ENCODE measurements at places on chromosomes 1 and 21.

DNA sequence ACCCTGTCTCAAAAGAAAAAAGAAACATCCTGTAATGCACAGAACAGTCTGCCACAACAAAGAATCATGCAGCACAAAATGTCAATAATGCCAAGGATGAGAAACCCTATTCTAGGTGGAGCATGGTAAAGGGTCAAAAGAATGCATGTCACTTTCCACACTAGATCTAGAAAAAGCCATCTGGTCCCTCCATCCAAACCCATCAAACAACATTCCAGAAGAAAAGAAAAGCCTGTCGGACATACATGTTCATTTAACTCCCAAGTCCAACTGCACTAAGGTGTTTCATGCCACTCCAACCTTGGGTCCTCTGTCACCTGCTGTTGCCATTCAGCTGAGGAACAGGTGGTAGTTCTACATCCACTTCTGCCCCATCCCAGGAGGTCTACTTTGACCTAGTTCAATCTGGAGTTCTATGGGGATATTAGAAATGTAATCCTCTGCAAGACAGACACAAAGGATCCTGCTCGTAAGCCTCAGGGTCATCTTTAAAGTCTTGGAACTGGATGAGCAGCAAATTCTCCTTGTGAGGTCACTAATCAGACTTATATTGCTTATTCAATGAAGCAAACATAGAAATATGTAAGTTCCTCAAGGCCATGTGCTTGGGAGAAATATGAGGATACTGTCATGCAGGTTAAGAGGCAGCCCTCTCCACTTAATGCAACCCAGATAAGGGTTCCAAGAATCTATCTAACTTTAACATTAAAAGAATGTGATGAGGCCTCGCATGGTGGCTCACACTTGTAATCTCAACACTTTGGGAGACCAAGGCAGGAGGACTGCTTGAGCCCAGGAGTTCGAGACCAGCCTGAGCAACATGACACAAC is 3.7 kb downstream of the DEDD start:
- no peak for DNase-seq

DNA sequence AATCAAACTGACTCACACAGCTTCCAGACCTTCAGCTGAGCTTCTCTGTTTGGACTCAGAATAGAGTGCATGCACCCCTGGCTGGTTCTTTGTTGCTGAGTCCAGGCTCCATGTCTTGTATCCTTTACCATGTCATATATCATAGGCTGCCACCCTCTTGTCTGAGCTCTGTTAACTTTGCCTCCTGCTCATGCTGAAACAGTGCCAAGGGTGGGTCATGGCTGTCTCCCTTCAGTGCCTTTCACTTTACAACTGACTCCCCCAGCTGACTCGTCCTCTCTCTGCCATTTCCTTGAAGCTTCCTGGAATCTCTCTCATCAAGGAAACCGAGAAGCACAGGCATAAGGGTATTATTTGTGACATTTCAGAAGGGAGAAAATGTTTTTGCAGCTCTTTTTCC is 885.3 kb downstream of the TTLL7 start:
- no peak for DNase-seq

- DNase-seq, result peak; percentile 75
Observed at GRCh38 chr21:36747815-36748383, 49.0 kb downstream of the SIM2 start.

DNA sequence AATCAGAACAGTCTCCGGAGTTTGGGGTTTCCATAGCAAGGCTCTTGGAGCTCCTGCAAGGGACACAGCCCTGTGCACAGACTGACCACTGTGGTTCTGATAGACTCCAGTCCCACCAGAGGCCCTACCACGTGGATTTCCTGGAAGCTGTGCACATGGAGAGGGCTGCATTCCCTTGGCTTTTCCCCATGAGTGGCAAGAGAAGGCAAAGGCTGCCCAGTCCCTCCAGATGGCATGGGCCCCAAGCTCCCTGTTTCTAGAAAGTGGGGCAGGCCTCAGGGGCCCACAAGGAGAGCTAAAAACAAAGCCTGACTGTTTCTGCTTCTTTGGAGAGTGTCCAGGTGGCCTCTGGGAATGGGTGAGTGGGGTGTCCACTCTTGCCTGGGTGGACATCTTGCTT is 87.5 kb downstream of the DDX20 start:
- no peak for DNase-seq

DNA sequence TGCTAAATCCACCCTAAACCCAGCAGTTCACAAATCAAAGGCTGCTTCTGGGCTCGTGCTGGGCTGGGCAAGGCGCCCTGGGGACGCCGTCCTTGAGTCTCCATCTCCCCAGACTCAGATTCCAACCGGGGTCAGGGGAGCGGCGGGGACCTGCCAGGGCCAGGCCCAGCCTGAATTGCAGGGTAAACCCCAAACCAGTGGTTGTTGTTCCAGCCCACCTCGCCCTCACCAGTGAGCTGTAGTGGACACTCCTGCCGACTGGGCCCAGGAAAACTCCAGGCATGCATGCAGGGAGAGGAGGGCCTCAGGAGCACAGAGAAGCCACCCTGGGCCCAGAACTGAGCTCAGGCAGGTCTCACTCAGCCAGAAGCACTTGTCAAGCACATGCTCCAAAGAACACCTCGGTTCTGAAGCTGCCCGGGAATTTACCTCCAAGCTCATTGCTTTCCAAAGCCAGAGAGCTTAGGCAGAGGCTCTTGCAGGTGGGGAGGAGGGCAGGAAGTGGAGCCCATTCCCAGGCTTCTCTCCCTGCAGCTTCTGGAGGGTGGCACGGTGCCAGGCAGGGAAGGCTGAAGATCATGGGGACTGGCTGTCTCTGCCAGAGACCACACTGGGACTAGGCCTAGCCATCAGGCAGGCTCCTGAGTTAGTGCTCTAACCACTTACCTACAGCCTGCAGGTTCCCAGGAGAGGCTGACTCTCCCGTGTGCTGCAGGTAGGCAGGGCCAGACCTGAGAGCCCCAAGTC is 437.0 kb downstream of the MATN1 start:
- DNase-seq, result no peak

DNA sequence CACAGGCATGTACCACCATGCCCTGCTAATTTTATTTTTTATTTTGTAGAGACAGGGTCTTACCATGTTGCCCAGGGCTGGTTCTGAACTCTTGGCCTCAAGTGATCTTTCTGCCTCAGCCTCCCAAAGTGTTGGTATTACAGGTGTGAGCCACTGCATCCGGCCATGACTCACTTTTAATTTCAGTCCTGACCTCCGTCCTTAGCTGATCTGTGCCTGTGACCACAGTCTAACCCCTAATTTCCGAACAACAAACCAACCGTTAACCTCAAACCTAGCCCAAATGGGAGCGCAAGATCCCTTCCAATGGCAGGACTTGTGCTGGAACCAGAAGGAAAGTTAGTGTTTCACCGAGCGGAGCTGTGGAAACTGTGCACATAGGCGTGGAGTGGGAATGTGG is 29.3 kb upstream of the MAN1C1 start:
- DNase-seq, result no peak

DNA sequence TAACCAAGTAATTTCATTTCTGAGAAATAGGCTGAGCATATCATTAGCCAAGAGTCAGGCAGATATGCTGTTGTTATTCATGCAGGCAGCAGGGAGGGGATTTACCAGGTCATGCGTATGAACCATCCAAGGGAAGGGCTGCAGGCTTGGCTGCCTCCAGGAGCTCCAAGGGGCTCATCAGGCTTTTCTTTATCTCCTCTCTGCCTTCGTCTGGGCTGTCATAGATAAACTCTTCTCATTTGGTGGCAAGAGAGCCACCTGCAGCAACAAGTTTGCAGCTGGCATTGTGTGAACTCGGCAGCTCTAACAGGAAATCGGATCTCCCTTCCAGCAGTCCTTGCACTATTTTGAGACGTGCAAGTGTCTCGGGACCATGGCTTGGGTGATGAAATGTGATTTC is 7.5 kb downstream of the CCDC27 start:
- DNase-seq, result no peak

DNA sequence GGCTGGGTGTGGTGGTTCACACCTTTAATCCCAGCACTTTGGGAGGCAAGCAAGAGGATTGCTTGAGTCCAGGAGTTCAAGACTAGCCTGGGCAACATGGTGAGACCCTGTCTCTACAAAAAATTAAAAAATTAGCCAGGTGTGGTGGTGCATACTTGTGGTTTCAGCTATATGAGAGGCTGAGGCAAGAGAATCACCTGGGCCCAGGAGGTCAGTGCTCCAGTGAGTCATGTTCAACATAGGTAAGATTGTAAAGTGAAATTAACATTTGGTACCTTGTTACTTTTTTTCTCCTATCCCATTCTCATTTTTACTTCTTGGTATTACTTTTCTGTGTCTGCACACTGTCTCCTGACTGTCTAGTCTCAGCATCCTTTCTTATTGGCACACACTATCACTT is 19.0 kb downstream of the MAGI3 start:
- DNase-seq, result no peak

DNA sequence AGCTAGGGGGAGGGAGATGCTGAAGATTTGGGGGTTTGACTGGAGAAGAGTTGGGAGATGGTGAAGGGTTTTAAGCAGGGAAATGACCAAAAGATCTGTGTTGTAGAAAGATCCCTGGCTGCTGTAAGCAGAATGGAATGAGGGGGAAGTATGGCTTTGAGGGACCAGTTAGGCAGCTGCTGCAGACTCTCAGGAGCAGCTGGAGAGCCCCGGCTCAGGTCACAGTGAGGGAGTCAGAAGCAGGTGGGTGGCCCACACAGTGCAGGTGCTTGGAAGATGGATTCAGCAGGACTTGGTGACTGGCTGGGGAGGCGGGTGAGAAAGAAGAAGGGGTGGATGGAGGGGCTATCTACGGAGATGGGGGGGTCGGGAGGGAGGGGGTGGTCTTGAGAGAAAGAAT is 35.7 kb downstream of the EDN2 start:
- no peak for DNase-seq

DNA sequence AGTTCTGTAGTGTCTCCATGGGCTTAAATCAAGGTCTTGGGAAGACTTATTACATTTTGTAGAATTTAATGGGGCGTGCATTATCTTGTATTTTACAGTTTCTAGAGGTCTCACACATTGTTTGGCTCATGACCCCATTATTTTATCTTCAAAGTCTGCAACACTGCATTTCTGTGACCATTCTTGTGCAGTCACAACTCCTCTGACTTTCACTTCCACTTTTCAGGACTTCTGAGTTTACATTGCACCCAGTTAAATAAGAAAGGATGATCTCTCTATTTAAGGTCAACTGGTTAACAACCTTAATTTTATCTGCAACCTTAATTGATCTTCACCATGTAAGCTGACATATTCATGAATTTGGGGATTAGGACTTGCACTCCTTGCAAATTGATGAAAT is 1186.6 kb downstream of the MRPL39 start:
- DNase-seq, result no peak

GRCh38 chr1:1246577-1247340 is at the start of gene C1QTNF12:
Gene C1QTNF12, minus strand, starts transcription at chr1:1246722. Its CDS starts 32 bp downstream, at chr1:1246690.
- no peak for DNase-seq

- no peak for DNase-seq
Observed at GRCh38 chr1:206898089-206898914, 1.1 kb downstream of the IL24 start.

DNA sequence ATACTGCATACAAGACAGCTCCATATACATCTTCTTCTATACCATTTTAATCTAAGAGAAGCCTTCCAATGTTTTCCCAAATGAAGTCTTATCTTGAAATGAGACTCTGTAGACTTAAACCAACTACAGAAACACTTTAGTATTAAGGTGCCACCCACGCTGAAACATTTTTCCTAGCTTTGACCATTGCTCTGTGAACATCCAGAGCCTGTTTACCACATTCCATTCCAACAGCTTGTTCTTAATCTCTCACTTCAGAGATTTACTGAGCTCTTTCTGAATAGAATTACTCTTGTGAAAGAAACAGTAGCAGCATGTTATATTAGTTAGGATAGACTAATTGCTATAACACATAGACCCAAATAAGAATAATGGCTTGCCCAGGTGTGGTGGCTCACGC is 19.6 kb upstream of the POGZ start:
- no peak for DNase-seq

DNA sequence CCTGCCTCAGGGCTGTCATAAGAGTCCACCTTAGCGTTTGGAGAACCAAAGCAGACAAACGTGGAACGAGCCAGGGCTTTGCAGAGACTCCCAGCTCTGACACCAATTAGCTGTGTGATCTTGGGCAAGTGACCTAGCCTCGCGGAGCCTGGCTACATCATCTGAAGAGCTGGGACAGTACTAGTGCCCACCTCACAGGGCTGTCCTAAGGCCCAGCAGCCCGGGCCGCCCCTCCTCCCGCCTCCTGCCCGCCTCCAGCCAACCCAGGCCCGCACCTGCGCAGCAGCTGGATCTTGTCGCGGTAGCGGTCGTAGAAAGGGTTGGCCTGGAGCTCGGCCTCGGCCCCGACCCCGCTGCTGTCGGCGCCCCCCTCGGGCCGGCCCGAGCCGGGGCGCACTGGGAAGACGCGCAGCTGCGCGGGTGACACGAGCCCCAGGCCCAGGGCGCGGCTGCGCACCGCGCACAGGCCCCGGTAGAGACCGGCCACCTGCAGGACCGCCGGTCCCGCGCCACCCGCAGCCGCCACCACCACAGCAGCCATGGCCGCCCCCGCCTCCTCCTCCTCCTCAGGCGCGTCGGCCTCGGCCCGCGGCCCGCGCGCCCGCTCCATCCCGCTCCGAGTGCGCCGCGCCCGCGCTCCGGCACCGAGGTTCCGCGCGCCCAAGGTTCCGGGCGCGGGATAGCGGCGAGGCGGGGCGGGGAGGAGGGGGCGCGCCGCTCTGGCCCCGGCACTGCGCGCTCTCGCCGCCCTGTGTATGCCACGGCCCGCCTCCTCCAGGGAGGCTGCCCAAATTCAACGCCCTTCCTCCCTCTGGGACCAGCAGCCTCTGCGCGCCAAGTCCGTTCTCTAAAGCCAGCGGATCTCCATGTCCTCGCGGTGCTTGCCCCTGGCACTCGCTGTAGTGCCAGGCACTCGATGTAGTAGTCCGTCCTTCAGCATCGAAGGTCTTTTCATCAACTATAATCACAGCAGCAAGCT is at the start of gene ATPAF1:
ATPAF1 (minus strand) TSS at position 583 of the 979 bp plus-strand sequence; CDS start at position 541, 42 bp downstream.
- peak; percentile 74 for DNase-seq

- no peak for DNase-seq
Observed at GRCh38 chr1:232383455-232384123, 246.3 kb downstream of the SIPA1L2 start.

GRCh38 chr1:4767308-4767707 is 112.9 kb downstream of the AJAP1 start:
- no peak for DNase-seq

DNA sequence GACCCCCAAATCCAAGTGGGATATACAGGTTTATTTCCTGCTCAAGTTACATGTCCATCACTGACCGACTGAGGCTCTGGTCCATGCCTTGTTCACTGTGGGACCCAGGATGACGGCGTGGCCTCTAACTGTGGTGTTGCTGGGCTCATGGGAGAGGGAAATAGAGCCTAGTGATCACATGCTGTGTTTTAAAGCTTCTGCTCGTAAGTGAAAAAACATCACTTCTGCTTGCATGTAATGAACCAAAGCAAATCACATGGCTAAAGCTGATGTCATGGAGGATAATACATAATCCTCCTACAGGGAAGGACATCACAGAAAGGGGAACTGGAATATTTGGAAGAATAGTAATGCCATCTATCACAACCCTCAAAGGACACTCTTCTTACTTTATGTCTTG is 107.6 kb downstream of the FASLG start:
- no peak for DNase-seq

DNA sequence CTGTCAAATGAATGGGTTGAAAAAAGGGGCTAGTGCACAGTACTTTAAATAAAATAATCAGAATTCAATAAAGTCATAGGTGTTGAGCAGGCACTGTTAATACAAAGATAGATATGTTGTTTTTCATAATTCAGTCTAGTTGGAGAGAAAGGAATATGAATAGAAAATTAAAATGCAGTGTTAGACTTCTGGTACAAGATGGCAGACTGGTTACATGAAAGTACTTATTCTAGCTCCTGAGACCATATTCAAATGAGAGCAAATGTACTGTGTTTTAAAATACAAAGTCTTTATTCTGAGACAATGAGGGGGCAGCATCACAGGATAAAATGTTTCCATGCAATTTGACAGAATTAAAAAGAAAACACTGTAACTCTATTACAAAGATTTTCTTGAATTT is 542.1 kb downstream of the COL11A1 start:
- no peak for DNase-seq
